ENCODE measurements at places on chromosomes 5 and 9. TPM values are rescaled to one million over a fixed set of nuclear protein-coding genes. Genes with fewer than 3 reads are reported as not detected.

Gene TAS2R1
- not detected for total RNA-seq

Gene ANKRD20A1
- total RNA-seq = 64.6 TPM

DNA sequence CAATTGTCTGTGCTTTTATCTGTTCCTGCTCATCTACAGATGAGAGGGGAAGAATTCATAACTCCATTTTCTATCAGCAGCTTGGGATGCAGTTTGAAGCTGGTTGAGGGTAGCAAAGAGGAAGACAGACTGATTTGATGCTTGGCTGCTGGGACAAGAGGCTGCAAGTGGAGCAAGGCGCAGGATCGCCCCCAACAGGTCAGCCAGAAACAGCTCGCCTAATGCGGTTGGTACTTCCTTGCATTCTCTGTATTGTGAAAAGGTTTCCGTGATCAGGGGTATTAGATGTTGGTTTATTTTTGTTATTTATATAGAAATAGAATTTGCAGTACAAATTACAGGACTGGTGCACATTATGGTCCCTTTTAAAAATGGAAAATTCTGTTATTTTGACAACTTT is 40.6 kb downstream of the ZNF883 start:
- no peak for DNase-seq

GRCh38 chr5:51389288-51389576 is 6.0 kb downstream of the ISL1 start:
- DNase-seq = no peak

Gene ANKRD18A
- 28.2 TPM for total RNA-seq

DNA sequence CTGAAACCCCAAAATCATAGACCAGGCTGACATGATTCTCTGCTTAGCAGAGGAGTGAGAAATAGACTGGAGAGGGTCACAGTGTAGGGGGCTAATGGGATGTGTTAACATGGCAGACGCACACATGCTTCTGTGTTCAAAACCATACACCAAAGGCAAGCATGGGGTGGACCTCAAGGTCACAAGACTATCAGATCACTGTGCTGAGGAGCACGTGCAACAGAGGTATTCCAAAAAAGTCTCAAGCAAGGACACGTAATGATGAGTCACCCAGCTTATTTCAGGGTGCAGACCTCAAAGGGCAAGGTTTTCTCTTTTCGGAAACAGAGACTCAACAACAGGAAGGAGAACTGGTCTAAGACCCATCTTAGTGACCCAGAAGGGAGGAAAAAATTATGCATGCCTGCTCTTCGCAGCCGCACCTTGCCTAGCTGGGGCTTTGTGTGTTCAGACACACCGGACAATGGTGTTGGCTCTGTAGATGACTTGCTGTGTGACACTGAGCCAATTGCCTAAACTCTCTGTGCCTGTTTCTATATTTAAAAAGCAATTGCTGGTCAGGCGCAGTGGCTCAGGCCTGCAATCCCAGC is 20.3 kb downstream of the WHRN start:
- DNase-seq = no peak

- DNase-seq = no peak
Measured at GRCh38 chr5:142145106-142145900, 36.7 kb downstream of the NDFIP1 start.

Gene ZNG1F
- 24.3 TPM for total RNA-seq

Gene BBLN
- total RNA-seq = 131 TPM

Gene OMD
- 3.1 TPM for total RNA-seq

GRCh38 chr5:64190562-64191306 is 25.1 kb downstream of the RNF180 start:
- no peak for DNase-seq

All from dorsolateral prefrontal cortex (tissue), 122 donors.